ENCODE measurements at places on chromosomes 13 and 19.

GRCh38 chr13:112785483-112785856 lies 95.6 kb downstream of the ATP11A start:
- no peak for DNase-seq

DNA sequence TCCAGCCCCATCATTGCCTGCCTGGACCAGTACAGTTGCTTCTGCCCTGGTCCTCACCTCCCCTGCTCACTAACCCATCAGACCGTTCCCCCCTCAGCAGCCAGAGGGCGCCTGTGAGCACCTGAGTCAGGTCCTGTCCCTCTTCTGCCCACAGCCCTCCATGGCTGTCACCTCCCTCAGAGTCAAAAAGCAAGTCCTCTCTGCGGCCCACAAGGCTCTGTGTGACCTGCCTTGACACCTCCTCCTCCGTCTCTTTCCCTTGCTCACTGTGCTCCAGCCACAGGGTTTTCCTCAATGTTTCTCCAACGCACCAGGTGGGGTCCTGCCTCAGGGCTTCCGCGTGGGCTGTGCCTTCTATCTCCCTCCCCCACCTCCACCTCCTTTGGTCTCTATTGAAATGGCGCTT lies 29.4 kb upstream of the PTPRS start:
- peak; percentile 14 for DNase-seq

DNA sequence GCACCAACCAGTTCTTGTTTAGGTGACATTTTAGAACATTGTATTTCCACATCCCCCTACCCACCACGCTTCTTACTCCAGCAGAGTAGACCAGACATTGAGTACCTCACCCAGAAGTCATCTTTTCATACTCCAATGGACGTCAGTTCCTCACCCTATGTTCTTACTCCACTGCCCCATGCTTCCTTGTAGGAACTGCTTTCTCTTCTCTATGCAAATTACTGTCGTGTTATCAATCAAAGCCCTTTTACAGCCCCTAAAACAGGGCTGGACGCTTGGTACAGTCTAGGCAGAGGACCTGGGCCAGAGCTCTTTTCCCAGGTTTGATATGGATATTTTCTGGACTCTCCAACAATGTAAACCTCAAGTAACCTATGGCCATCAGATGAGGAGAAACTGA lies 58.2 kb downstream of the USP12 start:
- no peak for DNase-seq

GRCh38 chr19:4748589-4748988 lies 24.9 kb upstream of the DPP9 start:
- no peak for DNase-seq

DNA sequence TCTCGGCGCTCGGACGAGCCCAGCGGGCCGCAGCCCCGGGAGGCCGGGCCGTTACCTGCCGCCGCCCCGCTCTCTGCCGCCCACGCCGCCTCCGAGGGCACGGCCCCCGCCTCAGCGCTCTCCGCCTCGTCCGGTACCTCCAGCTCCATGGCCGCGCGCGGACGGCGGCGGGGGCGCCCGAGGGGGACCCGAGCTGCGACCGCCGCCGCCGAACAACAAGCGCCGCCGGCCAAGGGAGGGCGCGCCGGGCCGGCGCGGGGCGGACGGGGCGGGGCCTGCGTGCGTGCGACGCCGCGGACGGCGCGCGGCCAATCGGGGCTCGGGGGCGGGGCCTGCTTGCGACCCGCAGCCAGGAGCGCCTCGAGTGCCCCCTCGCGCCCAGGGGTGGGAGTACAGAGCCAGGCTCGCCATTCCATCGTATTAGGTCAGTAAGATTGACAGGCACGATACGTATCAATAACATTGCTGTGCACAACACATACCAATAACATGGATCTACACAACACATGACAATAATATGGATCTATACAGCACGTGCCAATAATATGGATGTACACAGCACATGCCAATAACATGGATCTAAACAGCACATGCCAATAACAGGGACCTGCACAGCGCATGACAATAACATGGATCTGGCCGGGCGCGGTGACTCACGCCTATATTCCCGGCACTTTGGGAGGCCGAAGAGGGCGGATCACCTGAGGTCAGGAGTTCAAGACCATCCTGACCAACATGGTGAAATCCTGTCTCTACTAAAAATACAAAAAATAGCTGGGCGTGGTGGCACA lies at the start of gene PIP5K1C:
PIP5K1C (minus strand) TSS at position 227 of the 791 bp plus-strand sequence; CDS start at position 149, 78 bp downstream.
- DNase-seq = peak; percentile 93

DNA sequence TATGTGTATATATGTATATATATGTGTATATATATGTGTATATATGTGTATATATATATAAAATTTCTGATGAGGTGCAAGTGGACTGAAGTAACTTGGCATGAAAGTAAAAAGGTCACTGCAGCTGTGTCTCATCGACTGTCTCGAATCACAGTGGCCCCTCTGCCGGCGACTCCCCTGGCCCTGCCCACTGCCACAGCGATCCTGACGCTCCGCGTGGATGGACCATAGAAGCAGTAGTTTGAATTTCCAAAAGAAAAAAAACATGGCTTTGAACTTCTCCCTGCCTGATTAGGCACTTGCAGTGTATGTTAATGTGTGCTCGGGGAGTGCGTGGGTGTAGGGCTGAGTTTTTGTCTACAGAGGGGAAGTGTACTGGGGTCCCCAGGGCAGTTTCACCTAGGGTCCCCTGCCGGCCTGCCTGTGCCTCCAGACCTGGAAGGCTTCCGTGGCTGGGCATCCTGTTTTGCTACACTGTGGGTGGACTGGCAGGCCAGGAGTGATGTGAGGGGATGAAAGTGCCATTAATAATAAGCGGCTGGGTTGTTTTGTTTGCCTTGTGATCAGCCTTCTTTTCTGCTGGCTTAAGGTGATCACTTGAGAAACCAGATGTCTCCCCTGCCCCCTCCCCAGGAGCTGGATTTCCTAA lies 10.8 kb downstream of the ZIC5 start:
- no peak for DNase-seq

DNA sequence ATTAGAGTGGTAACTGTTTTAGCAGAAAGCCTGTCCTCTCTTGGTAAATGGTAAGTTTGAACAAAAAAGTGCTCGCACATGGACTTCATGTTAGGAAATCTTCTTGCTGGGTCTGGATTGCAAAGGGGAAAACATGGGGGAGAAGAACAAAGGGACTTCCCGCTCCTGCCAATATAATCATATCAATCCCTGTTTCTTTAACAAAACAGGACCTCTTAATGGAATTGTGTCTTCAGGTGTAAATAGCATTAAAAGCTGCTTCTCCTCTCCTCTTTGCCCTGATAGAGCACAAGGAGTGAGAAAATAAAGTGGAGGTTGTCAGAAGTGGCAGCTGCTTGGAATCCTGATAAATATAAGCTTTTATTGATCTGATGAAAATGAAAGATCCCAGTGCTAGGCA lies 20.4 kb upstream of the ZNF536 start:
- no peak for DNase-seq

GRCh38 chr13:60226507-60226906 lies 62.8 kb upstream of the DIAPH3 start:
- no peak for DNase-seq

DNA sequence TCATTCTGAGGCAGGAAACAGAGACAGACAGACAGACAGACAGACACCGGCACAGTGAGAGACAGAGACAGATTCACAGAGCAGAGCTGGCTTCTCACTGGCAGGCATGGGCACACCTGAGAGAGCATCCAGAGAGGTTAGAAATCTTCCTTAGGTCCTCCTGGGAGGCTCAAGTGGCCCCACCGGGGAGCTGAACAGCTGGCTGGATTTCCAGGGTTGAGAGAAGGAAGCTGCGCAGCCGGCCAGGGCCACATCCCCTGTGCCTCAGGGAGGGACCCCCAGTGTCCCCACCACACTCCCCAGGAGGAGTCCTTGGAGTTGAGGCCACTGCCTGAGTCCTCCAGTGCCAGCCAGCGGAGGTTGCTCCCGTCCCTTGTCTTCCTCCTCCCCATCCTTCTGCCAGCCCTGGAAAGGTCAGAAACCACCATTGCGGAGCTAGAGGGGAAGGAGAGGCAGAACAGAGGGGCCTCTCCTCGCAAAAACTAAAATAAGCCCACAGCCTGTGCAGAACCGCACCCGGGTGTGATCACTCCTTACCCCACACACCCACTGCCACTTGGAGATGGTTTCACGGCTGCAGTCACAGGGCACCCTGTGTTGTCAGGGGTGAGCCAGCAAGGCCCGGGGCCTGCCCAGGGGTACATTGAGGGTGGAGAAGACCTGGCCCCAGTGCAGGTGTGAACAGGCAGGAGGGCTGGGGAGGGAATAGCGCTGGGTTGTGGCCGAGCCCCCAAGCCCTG lies 4.2 kb downstream of the FFAR3 start:
- no peak for DNase-seq

DNA sequence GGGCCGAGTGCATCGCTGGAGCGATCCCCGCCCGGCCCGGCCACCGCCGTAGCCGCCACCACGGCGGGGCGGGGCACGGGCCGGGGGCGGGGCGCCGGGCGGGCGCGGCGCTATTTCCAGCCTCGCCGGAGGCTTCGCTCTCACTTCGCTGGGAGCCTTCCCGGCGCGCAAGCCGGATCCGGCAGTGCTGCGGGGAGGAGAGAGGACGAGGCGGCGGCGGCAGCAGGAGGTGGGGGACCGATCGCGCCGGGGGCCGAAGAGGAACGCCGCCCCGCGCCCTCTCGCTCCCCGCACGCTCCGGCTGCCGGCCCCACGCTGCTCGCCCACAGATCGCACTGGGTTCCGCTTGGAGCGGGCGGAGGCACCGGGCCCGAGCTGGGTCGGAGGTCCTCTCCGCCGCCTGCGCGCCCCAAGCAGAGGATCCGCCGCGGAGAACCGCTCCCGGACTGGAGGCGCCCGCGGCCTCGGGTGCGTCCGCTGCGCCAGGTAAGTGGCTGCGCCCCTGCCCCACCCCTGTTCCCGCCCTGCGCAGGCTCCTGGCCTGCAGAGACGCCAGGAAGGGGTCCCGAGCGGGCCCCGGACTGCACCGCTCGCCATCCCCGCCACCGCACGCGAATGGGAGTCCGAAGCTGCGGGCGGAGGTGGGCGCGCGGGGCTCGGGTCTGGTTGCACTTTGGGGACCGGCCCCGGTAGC lies at the start of gene CHST8:
CHST8 (plus strand) TSS at position 143 of the 694 bp plus-strand sequence. CDS start 67,309 bp downstream, outside the sequence.
- no peak for DNase-seq

All from effector CD4-positive, alpha-beta T cell (primary cell).